ENCODE measurements at places on chromosomes 3 and 15.

DNA sequence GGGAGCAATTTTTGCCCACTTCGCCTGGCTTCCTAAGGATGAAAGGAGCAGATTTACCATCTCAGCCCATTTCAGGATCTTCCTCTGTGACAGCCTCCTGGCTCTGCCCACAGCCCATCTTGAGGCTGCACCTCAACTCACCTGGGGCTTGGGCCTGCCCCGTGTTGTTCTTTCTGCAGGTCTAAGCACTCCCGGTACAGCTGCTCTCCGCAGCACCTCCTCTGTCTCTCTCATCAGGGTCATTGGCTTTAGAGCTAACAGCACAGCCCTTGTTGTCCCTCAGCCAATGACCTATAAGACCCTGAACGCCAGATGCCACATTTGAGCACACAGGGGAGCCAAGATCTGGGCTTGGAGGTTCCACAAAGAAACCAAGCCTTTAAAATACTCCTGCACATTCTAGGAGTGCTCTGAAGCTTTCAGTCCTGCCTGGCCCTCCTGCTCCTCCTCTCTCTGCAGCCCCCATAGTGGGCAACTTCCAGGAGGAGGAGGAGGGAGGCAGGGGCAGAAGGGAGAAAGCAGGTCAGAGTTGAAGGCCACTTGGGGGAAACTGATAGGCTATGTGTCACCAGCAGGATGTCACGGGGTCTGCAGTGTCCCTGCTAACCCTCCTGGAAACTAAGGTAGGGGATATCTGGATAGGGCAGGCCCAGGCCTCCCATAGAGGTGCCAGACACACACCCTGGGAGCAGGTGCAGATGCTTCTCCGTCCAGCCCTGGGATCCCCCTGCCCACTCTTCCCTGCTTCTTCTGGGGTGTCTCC lies 115.6 kb downstream of the ETFA start:
- H3K4me1 ChIP-seq, result peaks cover 4% of the 10 kb centered on the region
- H3K27ac ChIP-seq, result no peak overlapping the region
- H3K36me3 ChIP-seq, result no peaks in the 10 kb centered on the region
- no peak overlapping the region for H3K4me3 ChIP-seq
- DNase-seq, result no peak
- H3K27me3 ChIP-seq, result no peaks in the 10 kb centered on the region

DNA sequence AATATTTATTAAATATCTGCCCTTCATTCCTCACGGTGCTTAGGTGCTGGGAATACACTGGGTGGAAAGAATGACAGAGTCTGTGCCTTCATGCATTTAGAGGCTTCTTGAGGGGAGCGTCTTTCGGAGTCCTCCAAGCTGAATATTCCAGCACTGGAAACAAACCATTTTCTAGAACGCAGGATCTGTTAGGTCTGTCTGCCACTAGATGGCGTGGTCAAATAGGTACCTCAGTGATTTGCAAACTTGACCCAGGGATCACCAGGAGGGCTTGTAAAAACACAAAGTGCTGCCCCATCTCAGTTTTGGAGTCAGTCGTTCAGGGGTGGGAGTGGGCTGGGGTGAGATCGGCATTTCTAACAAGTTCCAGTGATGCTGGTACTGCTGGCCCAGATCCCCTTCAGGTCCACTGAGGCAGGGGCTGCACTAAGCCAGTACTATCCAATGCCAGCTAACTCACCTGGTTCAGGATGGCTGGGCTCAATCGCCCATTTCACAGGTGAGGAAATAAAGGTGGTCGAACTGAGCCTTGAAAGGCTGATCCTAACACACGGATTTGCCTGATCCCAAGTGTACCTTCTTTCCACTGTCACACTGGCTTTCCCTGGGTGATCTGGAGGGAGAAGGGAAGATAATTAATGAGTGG lies 14.8 kb downstream of the ARNT2 start:
- no peaks in the 10 kb centered on the region for H3K36me3 ChIP-seq
- no peaks in the 10 kb centered on the region for H3K27me3 ChIP-seq
- no peaks in the 10 kb centered on the region for H3K4me1 ChIP-seq
- no peak overlapping the region for H3K4me3 ChIP-seq
- no peak for DNase-seq
- no peak overlapping the region for H3K27ac ChIP-seq

GRCh38 chr15:29900237-29901189 lies 78.2 kb upstream of the TJP1 start:
- H3K36me3 ChIP-seq, result no peaks in the 10 kb centered on the region
- H3K4me1 ChIP-seq, result no peaks in the 10 kb centered on the region
- no peak for DNase-seq

- no peak overlapping the region for H3K27ac ChIP-seq
- DNase-seq, result no peak
- peaks cover 8% of the 10 kb centered on the region for H3K4me1 ChIP-seq
- H3K36me3 ChIP-seq, result no peaks in the 10 kb centered on the region
Measured at GRCh38 chr3:123068601-123069381, 2.0 kb downstream of the PDIA5 start.

DNA sequence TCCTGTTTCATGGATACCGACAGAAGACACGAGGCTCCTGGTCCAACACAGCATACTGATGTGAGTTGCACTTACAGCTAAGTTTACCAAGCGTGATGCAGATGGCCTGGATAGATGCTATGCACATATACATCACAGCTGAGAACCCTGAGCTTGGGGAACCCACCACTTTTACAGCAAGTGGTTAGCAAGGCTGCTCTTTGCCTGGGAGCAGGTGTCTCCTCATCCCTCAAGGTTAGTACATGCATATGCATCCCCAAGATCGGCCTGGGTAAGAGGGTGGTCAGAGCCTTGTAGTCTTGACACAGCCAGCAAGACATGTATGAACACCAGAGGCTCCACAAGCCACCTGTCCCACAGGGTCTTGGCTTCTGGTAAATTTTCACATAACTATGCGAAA lies 28.3 kb downstream of the LRRC2 start:
- no peak for DNase-seq
- no peaks in the 10 kb centered on the region for H3K27me3 ChIP-seq
- no peaks in the 10 kb centered on the region for H3K36me3 ChIP-seq
- H3K4me3 ChIP-seq, result no peak overlapping the region
- H3K27ac ChIP-seq, result no peak overlapping the region

Measured in CD4-positive, alpha-beta memory T cell (primary cell).